Inflammatory macrophage treated with lipopolysaccharide for 1 hour (primary cell): ENCODE measurements at places on chromosomes 3 and 15.

- no peak for DNase-seq
These were observed 43.4 kb downstream of the SLCO2A1 start for GRCh38 chr3:133986311-133986710.

DNA sequence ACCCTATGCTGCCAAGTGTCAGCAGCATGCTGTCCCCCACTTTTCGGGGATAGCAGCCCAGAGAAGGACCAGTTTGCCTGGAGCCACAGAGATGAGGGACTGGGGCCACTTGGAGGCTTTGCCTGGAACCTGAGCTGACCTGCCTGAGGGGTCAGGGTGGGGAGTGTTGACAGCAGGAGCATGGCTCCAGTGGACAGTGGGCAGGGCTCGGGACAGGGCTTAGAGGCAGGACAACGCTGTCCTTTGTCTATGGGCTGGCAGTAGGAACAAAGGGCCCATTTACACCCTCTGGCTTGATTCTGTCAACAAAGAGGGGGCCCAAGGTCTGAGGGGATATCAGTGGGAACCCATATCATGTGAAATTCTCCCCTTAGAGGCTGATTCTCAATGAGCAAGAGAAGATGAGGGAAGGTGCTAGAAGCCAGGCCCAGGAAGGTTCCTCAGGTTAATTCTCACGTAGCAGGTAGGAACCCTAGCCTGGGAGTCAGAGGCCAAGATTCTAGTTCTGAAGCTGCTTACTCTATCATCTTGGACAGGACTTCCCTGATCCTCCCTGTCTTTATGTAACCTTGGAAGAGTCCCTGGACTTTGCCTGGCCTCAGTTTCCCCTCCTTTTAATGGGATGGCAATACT is 29.7 kb upstream of the HHATL start:
- DNase-seq = no peak

- peak; percentile 49 for DNase-seq
These were observed 95.7 kb downstream of the NEDD4 start for GRCh38 chr15:55897560-55898336.

DNA sequence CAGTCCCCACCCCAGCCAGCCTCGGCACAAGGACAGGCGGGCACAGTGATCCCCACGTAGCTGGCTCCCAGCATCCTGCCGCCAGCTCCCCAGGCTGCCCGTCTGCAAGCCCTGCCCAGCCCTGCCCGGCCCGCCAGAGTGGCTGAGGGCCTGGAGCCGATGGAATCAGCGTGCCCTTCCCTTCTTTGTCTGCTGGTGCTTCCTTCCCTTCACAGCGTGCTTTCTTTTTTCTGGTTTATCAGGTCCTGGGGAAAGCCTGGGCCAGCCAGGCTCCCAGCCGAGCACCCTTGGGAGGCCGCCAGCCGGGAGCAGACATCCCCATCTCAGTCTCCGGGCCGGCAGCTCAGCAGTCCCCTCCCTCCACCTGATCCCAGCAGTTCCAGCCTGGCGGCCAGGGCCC is 54.7 kb upstream of the SMAD6 start:
- DNase-seq = no peak

- DNase-seq = no peak
These were observed 31.1 kb downstream of the SGO1 start for GRCh38 chr3:20154928-20155327.

DNA sequence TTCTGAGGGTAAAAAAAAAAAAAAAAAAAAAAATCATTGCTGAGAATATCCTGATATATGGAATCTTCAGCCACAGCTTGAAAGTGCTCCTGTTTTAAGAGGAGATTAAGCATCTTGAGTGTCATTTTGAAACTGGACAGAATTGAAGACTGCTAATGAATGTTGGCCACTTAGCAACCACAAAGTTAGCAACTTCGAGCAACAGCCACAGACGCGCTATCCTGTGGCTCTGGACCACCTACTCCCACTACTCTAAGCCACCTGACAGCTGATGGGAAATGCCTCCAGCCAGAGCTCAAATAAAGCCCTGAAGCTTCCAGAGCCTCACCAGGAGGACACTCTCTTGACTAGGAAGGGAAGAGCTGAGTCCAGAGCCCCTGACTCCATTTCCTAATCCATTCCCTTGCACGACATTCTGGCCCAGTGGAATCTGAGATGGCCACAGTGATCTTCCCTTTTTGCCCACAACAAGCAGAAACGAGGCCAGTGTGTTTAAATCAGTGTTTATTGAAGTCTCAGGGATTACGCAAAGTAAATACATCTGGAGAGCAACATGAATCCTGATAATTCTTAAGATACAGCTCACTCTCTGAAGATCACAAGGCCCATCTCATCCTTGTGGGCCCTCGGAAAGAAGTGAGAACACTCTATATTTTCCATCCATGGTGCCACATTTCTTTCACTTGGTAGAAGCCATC is 58.6 kb downstream of the TMEM212 start:
- no peak for DNase-seq

DNA sequence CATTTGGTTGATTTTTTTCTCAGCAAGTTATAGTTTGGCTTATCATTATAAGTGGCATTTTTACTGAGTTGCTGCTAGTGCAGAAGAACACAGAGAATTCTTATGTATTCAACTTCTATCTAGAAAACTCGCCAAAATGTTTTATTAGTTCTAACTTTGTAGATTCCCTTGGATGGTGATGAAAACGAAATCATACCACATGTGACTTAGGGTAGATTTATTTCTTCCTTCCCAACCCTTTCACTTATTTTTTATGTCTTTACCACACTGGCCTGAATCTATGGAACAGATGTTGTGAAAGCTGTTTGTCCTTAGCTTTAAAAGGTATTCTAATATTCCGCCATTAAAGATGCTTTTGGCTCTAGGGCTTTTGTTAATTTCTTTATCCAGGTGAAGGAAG is 503.3 kb upstream of the CFAP20DC start:
- no peak for DNase-seq

DNA sequence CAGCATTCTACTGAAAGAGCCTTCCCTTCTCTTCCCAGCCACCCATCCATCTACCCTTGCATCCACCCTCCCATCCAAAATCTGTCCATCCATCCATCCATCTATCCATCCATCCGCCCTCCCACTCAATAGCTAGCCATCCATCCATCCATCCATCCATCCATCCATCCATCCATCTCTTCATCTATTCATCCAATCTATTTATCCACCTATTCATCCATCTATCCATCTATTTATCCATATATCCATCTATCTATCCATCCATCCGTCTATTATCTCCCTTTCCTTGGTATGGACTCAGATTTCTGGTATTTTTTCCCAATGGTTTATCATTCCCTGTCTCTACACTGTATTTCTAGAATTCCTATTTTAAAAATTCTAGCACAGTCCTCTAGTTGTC is 46.1 kb upstream of the PPARG start:
- DNase-seq = no peak

DNA sequence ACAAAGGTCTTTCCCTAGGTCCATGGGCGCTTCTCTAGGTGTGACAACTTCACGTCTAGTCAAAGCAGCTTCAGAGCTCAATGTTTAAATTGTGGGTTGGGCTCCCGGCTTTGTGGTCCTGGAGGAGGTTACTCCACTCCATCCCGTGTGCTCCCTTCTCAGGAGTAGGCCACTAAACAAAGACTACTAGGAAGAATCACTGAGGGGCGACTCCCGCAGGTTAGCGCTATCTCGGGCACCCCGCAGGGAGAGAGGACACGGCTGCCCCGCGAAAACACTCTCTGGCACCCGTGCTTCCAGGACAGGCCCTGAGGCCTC is 500 bp downstream of the PARP6 start:
- no peak for DNase-seq

GRCh38 chr15:77641999-77642398 is 9.3 kb upstream of the LINGO1 start:
- no peak for DNase-seq

- DNase-seq = peak; percentile 99
These were observed 26.5 kb downstream of the ATRIP start for GRCh38 chr3:48472923-48473616.

- DNase-seq = peak; percentile 77
These were observed 863 bp downstream of the PSMA4 start for GRCh38 chr15:78540871-78541743.

DNA sequence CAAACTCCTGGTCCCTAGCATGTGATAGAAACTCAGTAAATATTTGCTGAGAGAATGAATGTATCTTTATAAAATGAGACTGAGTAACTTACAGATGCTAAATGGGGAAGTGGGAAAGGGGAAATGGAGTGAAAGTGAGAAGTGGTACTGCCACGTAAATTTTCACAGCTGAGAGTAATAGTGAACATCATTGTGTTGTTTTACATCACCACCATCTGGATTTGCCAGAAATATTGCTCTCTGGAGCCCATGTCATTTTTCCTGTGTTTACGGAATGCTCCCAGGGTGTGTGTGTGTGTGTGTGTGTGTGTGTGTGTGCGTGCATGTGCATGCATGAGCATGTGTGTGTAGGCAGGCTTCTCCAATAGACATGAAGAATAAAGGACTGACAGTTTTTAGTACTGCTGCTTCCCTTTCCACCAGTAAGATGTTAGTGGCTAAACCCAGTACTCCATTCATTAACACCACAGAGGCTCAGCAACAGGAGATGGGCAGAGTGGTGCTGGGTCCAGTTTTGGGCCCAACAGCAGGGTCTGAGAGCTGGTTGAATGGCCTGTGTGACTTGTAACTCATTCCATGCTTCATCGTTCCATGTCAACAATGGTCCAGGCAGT is 57.3 kb downstream of the DIPK2A start:
- DNase-seq = peak; percentile 61

- DNase-seq = no peak
These were observed 28.0 kb downstream of the PPARG start for GRCh38 chr3:12316729-12317351.

DNA sequence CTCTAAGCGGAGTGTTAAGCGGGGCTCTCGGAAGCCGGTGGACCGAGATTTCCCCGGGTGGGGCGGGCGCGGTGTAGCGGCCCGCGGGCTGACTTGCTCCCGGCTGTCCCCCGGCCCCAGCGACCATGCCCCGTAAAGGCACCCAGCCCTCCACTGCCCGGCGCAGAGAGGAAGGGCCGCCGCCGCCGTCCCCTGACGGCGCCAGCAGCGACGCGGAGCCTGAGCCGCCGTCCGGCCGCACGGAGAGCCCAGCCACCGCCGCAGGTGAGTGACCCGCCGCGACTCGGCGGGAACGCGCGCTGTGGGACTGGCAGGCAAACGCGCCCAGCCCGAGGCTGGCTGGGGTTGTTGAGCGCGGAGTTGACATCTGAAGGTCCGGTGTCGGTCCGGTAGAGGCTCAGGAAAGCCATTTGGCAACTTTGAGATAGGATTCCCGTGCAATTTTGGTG is 1.3 kb downstream of the SMC4 start:
- DNase-seq = no peak

GRCh38 chr15:81161160-81161673 is 27.1 kb downstream of the CFAP161 start:
- peak; percentile 43 for DNase-seq

GRCh38 chr3:136142592-136142991 is 53.5 kb downstream of the MSL2 start:
- no peak for DNase-seq

DNA sequence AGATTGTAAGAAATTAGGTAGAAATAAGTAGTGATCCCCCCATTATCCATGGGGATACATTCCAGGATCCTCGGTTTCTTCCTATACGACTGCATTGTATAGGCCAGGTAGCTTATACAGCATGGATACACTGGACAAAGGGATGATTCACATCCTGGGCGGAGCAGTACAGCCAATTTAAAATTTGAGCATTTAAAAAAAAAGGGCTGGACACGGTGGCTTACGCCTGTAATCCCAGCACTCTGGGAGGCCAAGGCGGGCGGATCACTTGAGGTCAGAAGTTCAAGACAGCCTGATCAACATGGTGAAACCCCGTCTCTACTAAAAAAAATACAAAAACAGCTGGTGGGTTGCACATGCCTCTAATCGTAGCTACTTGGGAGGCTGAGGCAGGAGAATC is 976 bp upstream of the ARGFX start:
- DNase-seq = no peak

DNA sequence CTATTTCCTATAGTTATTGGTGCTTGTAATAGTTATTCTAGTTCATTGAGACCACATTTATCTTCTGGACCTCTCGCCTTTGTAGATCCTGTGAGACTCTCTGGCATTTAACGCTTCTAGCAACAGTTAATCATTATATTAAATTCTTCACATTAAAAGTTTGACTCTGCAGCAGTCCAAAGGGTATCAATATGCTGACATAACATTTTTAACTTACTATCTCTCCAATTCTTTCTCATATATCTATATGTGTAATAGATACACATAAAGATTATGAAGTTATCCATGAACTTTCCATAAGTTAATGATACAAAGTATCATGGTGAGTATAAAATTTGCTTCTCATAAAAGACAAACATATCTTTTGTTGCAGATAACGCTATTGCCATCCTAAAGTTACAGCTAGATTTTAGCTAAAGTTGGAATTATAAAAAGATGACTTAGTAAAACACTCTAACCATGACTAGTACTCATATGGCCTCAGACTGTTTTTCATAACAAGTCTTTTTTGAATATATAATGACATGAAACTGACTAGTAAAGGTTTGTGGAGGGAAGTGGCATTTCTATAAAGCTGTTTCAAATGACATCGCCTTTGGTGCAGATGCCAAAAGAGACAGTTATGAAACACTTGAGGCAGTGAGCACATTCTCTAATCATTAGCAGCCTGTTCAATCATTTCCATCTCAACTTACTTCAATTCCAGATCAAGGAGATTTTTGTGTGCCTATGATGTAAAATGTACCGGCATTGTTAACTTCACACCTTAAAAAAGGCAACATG is 379.3 kb upstream of the CBLB start:
- no peak for DNase-seq

DNA sequence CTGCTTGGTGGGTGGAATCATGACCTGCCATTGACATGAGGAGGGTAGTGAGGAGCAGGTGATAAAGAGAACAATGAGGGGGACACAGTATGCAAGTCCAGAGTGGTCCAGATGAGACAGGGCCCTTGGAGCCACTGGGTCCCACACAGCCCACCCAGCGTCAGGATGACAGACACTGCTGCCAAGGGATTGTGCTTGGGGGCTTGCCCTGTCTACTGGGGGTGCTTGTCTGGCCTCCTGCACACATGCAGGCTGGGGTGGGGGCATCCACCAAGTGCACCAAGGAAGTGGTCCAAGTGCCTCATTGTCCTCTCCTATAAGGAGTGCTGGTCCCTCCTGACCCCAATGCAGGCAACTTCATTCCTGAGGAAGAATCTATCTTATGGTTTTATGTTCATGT is 39.2 kb upstream of the CTSH start:
- DNase-seq = no peak
